ENCODE measurements at places on chromosomes 7 and 10. TPM values are rescaled to one million over a fixed set of nuclear protein-coding genes. Genes with fewer than 3 reads are reported as not detected.

GRCh38 chr7:138822867-138823535, 25.0 kb upstream of the ATP6V0A4 start:
- no peak overlapping the region for H3K27ac ChIP-seq
- no peaks in the 10 kb centered on the region for H3K36me3 ChIP-seq
- no peaks in the 10 kb centered on the region for H3K27me3 ChIP-seq
- DNase-seq: no peak
- no peaks in the 10 kb centered on the region for H3K4me1 ChIP-seq
- no peak overlapping the region for H3K4me3 ChIP-seq

DNA sequence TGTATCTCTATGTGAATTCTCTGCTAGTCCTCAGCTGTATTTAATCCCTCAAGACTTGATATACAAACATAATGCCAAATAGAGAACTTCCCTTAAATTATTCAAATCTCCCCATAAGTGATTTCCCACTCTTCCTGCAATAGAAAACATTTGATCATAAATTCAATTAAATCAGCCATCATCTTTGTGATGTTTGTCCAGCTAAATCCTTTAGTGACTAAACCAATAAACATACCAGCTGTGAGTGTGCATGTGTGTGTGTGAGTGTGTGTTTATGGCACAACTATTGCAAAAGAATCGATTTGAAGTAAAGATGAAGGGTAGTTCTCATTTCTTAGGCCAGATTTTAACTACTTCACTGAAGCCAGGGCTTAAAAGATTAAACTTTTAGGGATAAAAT, 175.5 kb upstream of the FZD1 start:
- H3K27me3 ChIP-seq: no peaks in the 10 kb centered on the region
- no peak overlapping the region for H3K4me3 ChIP-seq
- H3K36me3 ChIP-seq: no peaks in the 10 kb centered on the region
- no peak for DNase-seq
- H3K27ac ChIP-seq: no peak overlapping the region

- H3K27ac ChIP-seq: no peak overlapping the region
- H3K4me1 ChIP-seq: no peaks in the 10 kb centered on the region
- H3K36me3 ChIP-seq: peaks cover 26% of the 10 kb centered on the region
- no peak for DNase-seq
- H3K27me3 ChIP-seq: no peaks in the 10 kb centered on the region
Observed at GRCh38 chr10:114831186-114831867, 9.7 kb downstream of the FHIP2A start.

GRCh38 chr7:107969856-107970255, 33.1 kb downstream of the LAMB1 start:
- H3K27ac ChIP-seq: no peak overlapping the region
- H3K4me1 ChIP-seq: no peaks in the 10 kb centered on the region
- no peaks in the 10 kb centered on the region for H3K27me3 ChIP-seq
- DNase-seq: no peak
- peaks cover 72% of the 10 kb centered on the region for H3K36me3 ChIP-seq

GRCh38 chr10:119620241-119621077, 23.7 kb upstream of the TIAL1 start:
- no peak for DNase-seq
- no peaks in the 10 kb centered on the region for H3K4me1 ChIP-seq
- H3K4me3 ChIP-seq: no peak overlapping the region

DNA sequence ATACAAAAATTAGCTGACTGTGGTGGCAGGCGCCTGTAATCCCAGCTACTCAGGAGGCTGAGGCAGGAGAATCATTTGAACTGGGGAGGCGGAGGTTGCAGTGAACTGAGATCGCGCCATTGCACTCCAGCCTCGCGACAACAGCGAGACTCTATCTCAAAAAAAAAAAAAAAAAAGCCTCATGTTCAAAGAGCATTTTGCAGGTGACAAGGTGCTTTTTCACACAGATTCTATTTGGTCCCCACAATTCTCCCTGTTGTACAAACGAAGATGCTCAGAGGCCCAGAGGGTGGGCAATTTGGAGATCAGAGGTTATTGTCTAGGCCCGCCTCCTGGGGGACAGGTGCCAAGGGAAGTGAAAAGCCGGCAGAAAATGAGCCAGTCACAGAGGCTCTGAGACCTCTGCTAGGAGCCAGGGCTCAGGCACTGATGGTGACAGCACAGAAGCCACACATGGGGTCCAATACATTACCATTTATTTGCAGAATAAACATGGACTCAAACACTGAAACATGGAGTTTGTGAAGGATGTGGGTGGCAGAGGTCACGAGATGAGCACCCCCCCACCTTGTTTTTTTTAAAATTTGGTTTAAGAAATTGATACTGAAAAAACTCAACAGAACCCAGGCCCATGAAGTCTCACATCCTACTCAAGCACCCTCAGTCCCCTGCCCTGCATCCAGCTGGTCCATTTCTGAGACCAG, 882 bp upstream of the GAL3ST4 start:
- no peak overlapping the region for H3K27ac ChIP-seq
- H3K36me3 ChIP-seq: no peaks in the 10 kb centered on the region
- peaks cover 33% of the 10 kb centered on the region for H3K27me3 ChIP-seq
- peaks cover 32% of the 10 kb centered on the region for H3K4me1 ChIP-seq
- no peak for DNase-seq
- no peak overlapping the region for H3K4me3 ChIP-seq

DNA sequence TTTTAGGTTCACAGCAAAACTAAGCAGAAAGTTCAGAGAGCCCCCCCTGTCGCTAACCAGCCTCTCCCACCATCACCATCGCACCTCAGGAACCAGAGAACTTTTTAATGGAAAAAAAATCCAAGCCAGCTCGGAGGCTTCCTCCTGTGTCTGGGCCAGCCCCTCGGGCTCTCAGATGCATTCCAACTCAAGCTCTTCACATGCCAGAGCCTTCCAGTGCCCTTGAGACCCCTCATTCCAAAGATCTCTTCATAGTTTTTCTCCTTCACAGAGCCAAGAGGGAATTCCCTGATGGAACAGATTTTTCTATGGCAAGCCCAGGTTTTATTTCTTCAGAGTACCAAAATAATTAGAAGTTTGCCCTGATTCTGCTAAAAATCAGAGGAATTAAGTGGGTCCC, 153.4 kb upstream of the LANCL2 start:
- H3K4me3 ChIP-seq: no peak overlapping the region
- peaks cover 2% of the 10 kb centered on the region for H3K36me3 ChIP-seq
- no peak overlapping the region for H3K27ac ChIP-seq
- DNase-seq: no peak
- no peaks in the 10 kb centered on the region for H3K27me3 ChIP-seq

DNA sequence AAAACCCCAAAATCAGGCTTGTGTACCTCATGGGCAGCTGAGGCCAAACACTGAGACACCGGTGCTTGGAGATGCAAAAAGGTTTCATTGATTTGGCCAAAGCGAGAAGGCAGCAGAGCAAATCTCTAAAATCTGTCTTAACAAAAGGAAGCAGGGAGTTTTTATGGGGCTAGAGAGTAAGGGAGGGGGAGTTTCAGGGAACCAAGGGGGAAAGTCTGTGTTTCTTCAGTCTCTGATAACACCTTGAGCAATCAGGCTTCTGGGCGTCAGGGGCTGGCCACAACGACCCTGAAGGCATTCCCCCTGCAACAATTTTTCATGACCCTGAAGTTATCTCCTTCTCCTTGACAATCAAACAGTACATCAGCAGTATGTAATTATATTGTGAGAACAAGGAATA, 2.7 kb upstream of the ZNF786 start:
- H3K27ac ChIP-seq: peak overlapping the region; percentile 90
- peaks cover 7% of the 10 kb centered on the region for H3K4me1 ChIP-seq
- H3K4me3 ChIP-seq: no peak overlapping the region
- H3K27me3 ChIP-seq: no peaks in the 10 kb centered on the region
- DNase-seq: peak; percentile 86

DNA sequence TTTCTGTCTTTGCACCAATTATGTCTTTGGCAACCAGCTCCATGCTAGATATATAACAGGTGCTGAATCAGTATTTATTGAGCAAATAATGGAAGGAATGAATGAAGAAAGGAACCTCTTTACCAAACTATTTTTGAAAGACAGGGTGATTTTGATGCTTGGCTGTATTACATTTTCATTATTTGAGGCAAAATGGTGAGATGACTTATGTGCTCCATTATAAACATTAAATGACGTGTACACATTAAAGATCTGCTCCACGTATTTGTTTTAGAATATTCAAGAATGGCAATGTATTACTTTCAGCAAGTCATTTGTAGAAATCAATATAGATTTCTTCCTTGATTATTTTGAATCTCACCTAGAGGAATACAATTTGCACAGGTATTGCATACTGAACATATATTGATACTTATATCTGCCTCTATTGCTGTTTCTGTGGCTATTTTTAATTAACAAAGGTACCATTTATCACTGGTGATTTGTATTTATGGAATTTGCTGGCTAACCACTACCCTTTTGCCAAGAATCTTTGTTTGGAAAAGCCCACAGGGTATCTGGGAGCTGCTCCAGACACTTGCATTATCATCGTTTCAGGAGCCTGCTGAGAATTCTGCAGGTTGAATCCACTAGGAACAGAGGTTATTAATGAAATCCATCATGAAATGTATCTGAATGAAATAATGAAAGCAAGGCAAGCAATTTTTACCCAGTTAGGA, 92.2 kb downstream of the SEMA3C start:
- H3K4me1 ChIP-seq: peaks cover 36% of the 10 kb centered on the region
- peaks cover 2% of the 10 kb centered on the region for H3K36me3 ChIP-seq
- no peaks in the 10 kb centered on the region for H3K27me3 ChIP-seq
- no peak overlapping the region for H3K4me3 ChIP-seq

DNA sequence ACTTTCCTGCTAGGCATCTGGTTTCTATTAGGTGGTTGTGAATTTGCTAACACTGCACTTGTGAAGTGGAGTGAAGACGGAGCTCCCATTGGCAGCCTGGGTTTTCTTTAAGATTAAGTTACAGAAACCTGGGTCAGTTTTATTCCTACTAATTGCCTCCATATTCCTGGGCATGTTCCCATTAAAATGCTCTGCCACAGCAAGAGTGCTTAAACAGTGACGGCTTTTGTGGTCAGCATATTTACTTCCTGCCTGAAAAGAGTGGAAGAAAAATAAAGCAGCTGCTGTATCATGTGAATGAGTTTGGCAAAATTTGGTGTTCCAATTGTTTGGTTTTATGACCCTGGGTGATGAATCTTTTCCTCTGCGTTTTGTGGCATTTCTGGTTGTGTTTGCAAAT, 96.9 kb upstream of the PLXDC2 start:
- H3K27ac ChIP-seq: no peak overlapping the region
- no peak for DNase-seq
- H3K36me3 ChIP-seq: peaks cover 3% of the 10 kb centered on the region
- H3K4me1 ChIP-seq: no peaks in the 10 kb centered on the region
- no peaks in the 10 kb centered on the region for H3K27me3 ChIP-seq

DNA sequence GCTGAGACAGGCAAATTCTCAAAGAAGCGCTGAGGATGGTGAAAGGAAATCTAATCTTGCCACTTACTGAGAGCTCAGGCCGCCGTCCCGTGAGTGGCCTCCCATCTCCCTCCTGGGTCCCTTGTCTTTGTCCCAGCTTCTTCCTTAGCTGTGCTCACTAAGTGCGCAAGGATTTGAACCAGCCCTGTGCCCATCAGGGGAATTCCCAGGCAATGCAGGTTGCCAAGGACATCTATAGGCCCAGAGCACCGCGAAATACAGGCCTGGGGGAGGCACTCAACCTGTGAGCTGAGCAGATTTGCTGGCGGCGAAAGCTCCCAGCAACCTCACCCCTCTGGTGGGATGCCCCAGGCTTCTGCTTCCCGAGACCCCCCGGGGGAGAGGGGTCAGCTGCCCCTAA, 64.8 kb downstream of the OAT start:
- no peaks in the 10 kb centered on the region for H3K36me3 ChIP-seq
- DNase-seq: no peak
- no peak overlapping the region for H3K4me3 ChIP-seq

DNA sequence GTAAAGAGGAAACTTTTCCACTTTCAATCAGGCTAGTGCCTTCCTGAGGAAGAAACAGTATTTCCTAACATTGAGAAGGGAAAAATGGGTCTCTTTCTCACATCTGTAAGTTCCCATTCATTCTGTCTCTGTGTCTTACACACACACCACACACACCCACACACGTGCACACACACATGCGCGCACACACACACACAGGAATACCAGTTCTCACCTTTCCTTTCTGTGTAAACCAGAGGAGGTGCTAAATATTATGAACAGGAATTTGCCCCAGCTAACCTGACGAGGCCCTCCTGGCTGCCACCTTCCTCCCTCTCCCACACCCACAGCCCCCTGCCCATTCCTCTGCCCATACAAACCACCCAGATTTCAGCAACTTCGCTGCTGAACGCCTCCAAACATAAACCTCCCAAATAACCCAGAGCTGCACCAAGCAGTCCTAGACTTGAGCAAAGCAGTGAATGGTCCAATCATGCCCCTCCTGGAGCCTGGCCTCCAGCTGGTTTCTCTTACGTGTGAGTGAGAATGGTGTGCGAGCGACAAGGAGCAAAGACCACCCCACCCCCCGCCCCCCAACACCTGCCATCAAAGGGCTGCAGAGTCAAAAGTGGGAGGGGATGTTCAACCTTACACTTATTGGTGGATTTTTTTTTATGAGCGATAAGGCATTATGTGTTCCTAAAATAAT, 190.5 kb downstream of the HECW1 start:
- no peak overlapping the region for H3K27ac ChIP-seq
- no peaks in the 10 kb centered on the region for H3K27me3 ChIP-seq
- H3K4me1 ChIP-seq: peaks cover 2% of the 10 kb centered on the region
- no peak overlapping the region for H3K4me3 ChIP-seq
- no peak for DNase-seq

NME8 gene
- 0.04 TPM for polyA plus RNA-seq
